ENCODE measurements at places on chromosomes 7 and 10.

DNA sequence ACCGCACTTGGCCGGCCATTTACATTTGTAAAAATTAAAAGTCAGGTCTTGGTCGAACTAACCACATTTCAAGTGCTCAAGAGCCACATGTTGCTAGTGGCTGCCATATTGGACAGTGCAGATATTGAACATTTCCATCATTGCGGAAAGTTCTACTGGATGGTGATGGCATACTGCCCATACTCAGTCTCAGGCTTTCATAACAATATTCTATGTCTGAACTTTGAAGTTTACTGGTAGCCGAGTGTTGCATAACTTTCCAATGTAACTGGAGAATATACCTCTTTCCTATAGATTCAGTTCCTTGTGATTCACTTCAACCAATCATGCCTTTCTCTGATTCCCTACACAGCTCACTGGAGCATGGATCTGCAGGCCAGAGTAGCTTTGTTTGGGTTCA, 43.7 kb downstream of the PSMC2 start:
- DNase-seq, result no peak

GRCh38 chr7:140577651-140578050, 63.0 kb downstream of the DENND2A start:
- DNase-seq, result no peak

- no peak for DNase-seq
These were observed at the start of gene GIMAP7 for GRCh38 chr7:150514748-150515222. Gene GIMAP7 (plus strand): TSS chr7:150514872. CDS start chr7:150519975, 5,103 bp downstream.

DNA sequence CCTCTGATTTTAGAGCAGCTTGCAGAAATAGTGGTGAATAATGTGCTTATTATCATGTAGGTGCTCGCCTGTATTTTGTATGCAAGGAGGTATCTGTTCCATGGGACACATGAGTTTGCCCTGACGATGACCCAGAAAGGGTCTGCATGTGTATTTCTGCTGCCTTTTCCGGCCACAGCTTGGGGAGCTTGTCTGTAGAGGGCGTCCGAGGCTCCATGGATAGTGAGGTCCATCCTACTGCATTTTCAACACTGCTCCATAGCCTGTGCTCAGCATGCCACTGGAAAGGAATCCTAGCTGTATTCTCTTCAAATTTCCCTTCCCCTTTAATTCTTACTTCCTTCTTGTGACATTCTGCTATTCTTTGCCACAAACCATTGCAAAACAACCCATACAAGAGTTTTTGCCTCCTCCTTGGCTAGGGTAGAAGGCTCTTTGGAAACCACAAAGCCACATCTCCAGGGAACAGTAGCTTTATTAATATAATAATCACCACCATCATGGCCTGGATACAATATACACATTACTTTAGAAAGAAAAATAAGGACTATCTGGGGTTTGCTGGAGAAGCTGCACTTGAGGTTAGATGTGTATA, 127.7 kb downstream of the DYNC1I1 start:
- DNase-seq, result no peak

GRCh38 chr10:85720931-85721590, 645.5 kb downstream of the GRID1 start:
- DNase-seq, result no peak

GRCh38 chr10:26714415-26715136, 17.1 kb downstream of the PDSS1 start:
- no peak for DNase-seq

DNA sequence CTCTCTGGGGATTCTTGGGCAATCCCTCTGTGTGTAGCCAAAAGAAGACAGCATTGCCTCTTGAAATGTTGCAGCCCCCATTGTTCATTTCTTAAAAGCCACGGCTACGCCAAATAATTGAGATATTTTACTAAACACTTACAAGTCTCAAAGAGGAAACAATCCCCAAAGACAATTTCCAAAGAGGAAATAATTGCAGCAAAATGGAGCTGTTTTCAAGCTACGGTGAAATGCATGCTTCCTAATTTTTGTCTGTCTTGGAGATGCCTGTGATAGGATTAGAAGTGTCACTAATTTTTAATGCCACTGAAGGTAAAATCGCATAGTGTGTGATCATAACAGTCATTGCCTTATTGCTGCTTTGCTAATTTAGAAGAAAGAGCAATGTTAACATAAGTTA, 72.9 kb upstream of the NAMPT start:
- no peak for DNase-seq

GRCh38 chr10:91782539-91782938, 15.7 kb upstream of the TNKS2 start:
- DNase-seq, result no peak

- no peak for DNase-seq
These were observed 190.8 kb upstream of the PRKCQ start for GRCh38 chr10:6770846-6771245.

- DNase-seq, result no peak
These were observed 4.6 kb downstream of the SEC23IP start for GRCh38 chr10:119896937-119897770.

DNA sequence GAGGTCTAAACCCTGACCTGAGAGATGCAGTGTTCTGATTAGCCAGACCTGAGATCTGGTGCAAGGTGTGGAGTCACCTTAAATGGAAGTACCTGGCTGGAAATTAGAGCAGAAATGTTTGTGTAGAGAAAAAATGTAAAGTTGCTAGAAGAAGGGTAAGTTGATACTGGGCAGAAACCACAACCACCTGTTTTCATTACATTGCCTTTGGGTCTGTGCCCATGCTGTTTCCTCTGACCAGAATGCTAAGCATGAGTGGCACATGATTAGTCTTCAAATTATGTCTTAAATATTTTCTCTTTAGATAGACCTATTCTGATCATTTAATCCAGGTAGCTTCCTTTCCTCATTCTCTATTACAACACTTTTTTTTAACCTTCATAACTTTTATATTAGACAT, 69.0 kb downstream of the CASD1 start:
- DNase-seq, result no peak

GRCh38 chr10:13871776-13872175, 285.0 kb downstream of the PRPF18 start:
- no peak for DNase-seq

- DNase-seq, result no peak
These were observed 1087.0 kb upstream of the AUTS2 start for GRCh38 chr7:68511281-68511680.

GRCh38 chr7:70630440-70630817, 501.5 kb upstream of the GALNT17 start:
- no peak for DNase-seq

GRCh38 chr10:89837165-89838043, 136.0 kb downstream of the KIF20B start:
- DNase-seq, result no peak

- no peak for DNase-seq
These were observed 323.0 kb downstream of the SH2D4B start for GRCh38 chr10:80860719-80861118.

DNA sequence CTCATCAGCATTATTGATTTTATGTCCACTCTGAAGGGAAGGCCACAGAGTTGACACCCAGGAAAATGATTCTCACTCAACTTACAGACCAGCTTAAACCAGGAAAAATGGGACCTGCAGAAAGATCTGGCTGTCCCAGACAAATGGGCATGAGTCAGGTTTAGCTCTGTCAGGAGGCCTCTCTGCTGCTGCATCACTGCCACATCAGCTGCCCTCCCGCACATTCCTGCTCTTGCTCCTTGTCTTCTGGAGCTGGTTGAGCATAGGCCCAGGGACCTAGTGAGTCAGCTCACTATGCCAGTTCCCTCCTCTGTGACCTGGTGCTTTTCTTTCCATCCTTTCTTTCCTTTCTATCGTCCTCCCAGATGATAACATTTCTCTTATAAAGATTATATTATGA, 18.8 kb upstream of the SMNDC1 start:
- DNase-seq, result no peak

GRCh38 chr7:36682102-36682501, 42.2 kb downstream of the AOAH start:
- DNase-seq, result no peak

GRCh38 chr10:24184455-24184854, 24.5 kb upstream of the KIAA1217 start:
- DNase-seq, result no peak

- DNase-seq, result no peak
These were observed 15.6 kb upstream of the CLDN12 start for GRCh38 chr7:90387470-90388240.

- no peak for DNase-seq
These were observed 40.4 kb downstream of the CALML3 start for GRCh38 chr10:5565205-5565545.

GRCh38 chr10:1102416-1102815, 46.2 kb downstream of the WDR37 start:
- DNase-seq, result no peak

- no peak for DNase-seq
These were observed 4.0 kb downstream of the CRYGN start for GRCh38 chr7:151435971-151436370.

- DNase-seq, result no peak
These were observed 4.6 kb upstream of the C10orf95 start for GRCh38 chr10:102455893-102456471.

DNA sequence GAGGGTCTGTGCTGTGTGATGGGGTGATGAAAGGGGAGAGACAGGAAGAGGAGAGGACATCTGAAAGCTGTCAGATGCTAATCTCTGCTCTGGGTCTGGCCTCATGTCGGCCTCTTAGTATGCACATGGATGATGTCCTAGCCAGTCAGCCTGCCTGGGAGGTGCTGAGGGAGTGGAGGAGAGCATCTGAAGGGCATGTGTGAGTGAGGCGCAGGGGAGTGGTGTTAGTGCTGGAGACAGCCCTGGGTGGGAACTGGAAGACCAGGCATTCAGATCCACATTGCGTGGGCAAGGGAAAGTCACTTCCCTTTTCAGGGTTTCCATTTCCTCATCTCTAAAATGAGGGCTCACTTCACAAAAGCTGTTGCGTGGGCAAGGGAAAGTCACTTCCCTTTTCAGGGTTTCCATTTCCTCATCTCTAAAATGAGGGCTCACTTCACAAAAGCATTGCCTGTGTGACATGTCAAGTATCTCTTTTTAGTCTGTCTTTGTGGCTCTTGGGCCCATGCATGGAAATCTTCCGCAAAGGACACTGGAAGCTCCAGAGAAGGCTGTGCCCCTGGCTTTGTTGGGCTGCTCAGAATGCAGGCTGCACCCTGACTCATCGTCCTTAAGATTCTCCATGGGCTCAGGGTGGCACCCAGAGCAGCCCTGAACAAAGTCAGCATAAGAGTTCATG, 10.0 kb downstream of the SFTPD start:
- DNase-seq, result no peak

- DNase-seq, result no peak
These were observed 48.0 kb upstream of the CAMK2B start for GRCh38 chr7:44373418-44373740.
